ENCODE measurements at places on chromosomes 5 and 9. TPM values are rescaled to one million over a fixed set of nuclear protein-coding genes. Genes with fewer than 3 reads are reported as not detected.

CDKN2B gene
- 158 TPM for total RNA-seq

IFNA2 gene
- total RNA-seq = not detected

PCDHA2 gene
- total RNA-seq = not detected

CMYA5 gene
- 0.31 TPM for total RNA-seq

PAEP gene
- total RNA-seq = not detected

PCDHGA9 gene
- total RNA-seq = 1.6 TPM

TRIM14 gene
- 55.6 TPM for total RNA-seq

GABBR2 gene
- not detected for total RNA-seq

GMCL2 gene
- not detected for total RNA-seq

VLDLR gene
- total RNA-seq = 9.6 TPM

SPATA31A3 gene
- total RNA-seq = not detected

RFESD gene
- 0.55 TPM for total RNA-seq

S1PR3 gene
- 1.7 TPM for total RNA-seq

SNAPC4 gene
- 8.1 TPM for total RNA-seq

PPIC gene
- 86.0 TPM for total RNA-seq

CERCAM gene
- total RNA-seq = 2.9 TPM

HAVCR2 gene
- total RNA-seq = 1.3 TPM

PCDHGB4 gene
- 1.3 TPM for total RNA-seq
